ENCODE measurements at places on chromosomes 1 and 21.
A peak's percentile ranks its signal among the peaks of the same experiment; 100 is the strongest.

DNA sequence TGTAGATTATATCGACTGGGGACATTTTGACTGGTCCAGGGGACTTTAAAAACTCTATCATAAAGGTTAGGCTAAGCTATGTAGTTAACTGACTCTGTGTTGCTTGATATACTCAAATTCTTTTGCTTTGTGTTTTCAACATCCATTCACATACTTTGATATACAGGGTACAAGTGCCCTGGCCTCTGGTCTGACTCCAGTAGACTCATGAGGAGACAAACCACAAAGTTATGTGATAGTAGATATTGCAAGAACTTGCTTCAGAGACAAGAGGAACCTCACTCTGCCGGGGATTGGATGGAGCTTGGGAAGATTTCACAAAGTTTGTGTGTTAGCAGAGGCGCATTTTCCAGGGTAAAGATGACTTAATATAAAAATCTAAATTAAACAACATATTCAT, 1.3 kb downstream of the GORAB start:
- DNase-seq: no peak

GRCh38 chr1:221366495-221367110, 375.3 kb downstream of the DUSP10 start:
- no peak for DNase-seq

DNA sequence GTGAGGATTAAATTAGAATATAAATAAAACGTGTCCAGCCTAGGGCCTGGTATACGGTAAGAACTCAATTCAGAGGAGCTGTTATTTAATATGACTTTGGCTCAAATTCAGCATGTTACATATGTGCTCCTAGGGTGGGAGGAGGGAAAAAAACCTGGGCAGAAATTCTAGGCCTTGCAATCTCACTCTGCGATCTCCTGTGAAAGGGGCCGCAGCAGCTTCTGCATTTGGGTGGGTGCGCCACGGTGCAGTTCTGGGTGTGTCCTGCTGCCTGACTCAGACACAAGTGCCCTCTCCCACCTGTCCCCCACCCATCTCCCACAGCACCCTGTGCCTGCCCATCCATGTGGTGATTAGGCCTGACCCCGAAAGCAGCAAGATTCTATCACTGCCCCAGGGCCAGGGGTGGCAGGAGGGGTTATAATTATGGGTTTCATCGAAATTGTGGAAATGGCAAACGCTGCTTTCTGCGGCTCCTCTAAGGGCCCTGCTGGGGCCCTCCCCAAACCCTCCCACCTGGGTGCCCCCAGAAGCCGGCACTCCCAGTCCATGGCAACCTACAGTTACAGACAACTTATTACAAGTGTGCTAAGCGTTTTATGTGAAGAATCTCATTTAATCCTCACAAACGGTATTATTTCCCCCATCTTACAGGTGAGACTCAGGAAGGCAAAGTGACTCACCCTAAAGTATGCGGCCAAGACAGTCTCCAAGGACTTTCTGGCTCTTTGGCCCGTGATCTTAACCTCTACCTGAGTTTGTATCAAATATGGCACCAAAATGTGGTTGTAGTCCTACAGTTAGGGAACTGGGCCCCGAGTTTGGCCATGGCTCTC, 25.5 kb upstream of the GRHL3 start:
- DNase-seq: no peak

- no peak for DNase-seq
Observed at GRCh38 chr1:41468122-41468762, 16.2 kb downstream of the EDN2 start.

- no peak for DNase-seq
Observed at GRCh38 chr21:39721885-39722284, 23.1 kb upstream of the IGSF5 start.

DNA sequence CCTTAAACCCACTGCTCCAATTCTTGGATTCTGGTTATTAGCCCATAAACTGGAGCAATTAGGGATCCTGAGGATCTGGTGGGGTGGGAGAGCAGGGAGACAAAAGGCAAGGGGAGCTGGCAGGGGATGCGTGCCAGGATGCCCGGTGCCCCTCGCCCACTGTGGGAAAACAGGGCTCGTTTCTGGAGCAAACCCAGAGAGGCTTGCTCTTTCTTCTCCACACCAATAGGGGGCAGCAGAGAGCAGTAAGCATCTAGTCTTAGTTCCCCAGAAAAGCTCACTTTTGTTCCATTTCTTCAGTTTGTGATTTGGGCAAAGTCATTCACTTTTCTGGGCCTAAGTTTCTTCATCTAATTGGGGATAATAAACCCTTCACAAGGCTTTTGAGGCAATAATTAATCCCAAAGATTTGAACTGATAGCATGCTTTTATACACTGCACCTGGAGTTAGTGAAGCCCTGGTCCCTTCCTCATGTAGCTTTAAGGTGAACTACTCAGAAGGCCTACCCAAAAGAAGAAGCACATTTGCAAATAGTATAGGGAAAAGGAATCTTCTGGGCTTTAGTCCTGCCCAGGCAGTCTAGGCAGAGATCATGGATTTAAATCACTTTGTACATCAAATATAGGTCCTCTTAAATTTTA, 160.6 kb upstream of the USP24 start:
- DNase-seq: no peak

DNA sequence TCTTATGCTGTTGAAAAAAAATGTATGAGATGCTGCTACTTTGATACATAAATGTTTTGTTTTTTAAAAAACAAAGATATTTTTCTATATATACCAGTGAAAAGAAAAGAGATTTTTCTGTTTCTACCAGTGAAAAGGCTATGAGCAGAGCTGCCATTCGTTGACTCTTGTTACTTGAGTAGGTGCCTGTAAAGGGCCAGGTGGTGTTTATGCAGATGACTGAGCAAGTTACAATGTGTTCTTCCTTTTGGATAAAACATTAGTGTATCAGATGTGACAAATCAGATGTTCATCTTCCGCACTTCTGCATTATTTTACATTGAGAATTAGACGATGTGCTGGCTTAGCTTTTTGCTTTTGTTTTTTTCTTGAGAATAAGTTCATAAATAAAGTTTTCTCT, 45.4 kb downstream of the BARHL2 start:
- DNase-seq: no peak

DNA sequence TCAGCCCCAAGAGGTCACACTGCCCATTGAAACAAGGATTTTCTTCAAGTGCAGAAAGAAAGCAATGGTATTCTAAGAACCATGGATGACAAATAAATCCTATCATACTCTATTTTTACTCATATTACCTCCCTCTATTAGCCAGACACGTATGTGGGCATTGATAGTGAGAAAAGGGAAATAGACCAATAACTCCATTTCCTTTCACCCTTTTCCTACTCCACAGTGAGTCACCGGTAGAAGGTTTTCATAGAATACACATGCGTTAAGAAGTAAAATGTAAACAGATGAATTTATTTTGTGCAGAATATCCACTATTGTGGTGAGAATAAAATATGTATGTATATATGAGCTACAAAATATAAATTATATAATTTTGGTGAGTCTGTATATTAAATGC, 568.9 kb upstream of the ADGRL4 start:
- DNase-seq: no peak

DNA sequence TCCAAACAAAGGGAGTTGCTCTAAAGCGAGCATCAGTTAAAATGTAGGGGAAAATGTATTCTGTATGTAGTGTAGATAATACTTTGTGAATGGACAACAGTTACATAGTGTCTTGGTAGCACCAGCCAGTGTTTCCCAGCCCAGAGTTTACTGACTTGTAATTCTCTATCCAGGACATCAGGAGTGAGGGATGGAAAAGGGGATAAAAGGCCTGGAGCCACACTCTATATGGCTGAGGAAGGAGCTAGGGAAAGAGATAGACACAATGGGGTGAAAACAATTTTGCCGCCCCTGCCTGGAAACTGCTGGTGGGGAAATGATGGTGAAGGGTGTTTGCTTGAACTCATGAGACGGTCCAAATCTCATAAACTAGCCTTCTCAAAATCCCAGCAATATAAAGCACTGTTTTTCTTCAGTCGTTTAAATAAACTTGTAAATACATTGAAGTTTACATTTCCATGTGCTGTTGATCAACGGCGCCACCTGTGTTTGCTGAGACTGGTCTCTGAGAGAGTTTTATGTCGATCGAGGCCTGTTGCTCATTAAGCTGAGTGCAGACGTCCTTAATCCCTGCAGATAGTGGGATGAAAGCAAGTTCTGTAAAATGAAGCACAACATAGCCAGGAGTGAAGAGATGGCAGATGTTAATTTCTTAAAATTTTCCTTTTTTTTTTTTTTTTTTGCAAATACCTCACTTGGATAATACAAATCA, 27.9 kb upstream of the AGO1 start:
- no peak for DNase-seq

DNA sequence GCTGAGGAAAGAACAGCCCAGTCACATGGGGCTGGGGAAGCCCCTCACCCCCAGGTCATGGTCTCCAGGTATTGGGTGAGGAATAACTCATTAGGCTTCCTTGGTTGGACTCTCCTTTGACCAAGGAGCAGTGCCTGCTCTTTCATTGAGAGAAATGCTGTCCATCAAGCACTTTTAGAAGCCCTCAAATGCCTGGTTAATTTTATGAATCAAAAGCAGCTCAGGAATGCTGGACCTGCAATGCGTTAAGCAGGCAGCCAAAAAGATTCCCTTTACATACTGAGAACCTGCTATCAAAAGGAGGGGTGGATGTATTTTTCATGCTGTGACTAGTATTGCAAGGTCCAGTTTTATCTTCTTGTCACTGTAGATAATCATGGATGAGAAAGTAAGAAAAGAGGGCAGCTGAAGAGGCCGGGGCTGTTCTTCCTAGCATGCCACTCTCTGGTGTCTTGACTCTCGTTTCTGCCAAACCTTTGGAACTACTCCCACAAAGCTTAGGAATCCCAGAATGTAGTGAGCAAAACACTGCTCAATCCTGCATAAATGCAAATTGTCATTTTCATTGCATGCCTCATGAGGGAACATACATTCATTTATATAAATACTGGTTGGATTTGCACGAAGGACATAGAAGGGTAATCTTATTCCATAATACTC, 2.1 kb upstream of the CD58 start:
- no peak for DNase-seq

DNA sequence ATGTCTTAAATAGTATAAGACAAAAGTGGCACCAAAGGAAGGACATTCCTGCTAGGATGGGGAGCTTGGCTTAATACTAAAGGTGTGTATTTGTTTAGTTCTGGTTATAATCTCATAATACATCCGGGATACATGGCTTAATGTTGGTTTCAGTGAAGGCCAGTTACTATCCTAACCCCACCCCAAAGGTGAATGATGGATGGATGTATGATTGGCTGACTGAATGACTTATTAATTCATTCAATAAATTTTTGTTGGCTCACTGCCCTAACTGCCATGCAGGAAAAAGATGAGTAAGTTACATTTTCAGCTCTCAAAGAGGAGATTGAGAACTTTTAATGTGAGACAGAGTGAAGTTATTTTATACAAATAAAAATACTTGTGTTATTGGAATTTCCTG, 52.2 kb downstream of the PHACTR4 start:
- DNase-seq: no peak

GRCh38 chr1:81921851-81922462, 121.2 kb downstream of the ADGRL2 start:
- no peak for DNase-seq

- no peak for DNase-seq
Observed at GRCh38 chr1:200445213-200445612, 35.4 kb upstream of the ZNF281 start.

- no peak for DNase-seq
Observed at GRCh38 chr1:2212532-2213491, 15.3 kb upstream of the SKI start.

DNA sequence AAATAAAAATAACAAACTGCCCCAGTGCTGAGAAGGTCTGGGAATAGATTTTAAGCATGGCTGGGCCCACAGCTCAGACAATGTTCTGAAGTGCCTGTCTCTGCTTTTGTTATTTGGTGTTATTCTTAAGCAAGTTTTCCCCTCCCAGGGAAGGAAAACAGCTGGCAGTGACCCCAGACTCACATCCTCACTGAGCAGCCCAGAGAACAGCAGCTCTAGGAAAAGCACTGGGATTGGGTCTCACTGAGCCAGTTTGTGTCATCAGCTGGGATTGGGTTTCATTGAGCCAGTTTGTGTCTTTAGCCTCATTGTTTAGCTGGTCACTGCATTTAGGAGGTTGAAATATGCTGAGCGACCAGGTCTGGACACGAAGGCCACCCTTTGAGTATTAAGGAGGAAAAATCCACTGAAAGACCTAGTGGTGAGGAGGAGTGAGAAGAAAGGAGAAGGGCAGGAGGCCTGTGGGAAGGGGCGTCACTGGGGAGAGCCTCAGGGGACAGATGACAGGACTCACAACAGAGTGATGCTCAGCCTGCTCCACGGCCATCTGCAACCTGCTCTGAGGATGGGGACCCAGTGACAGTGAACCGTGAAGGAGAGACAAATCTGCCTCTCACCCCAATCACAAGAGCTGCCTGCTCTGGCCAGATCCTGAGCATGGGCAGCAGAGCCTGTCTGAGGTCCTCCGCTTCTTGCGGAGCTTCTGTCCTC, 103.8 kb downstream of the TOMM20 start:
- no peak for DNase-seq

DNA sequence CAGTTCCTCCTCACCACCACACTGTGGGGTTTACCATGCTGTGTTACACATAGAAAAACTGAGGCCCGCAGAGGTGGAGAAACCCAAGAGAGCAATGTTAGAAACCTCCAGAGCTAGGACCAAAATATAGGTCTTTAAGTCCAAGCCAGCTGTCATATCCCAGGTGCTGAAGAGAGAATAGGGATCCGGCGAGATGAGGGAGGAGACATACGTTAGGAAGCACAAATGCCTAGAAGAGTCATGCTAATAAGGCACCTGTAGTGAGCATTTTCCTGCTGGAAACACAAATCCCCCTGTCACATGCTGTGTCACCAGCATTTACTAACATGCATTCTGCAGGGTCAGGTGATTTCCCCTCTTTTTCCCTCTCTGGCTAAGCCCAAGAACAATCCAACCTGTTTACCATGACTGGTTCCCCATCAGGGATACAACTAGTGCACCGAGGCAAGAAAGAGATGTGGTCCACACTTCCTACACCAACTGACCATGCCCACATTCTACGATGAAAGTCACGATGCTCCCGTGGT, 168.6 kb upstream of the CAMK1G start:
- no peak for DNase-seq

GRCh38 chr1:54854381-54855020, 32.5 kb downstream of the DHCR24 start:
- DNase-seq: no peak

GRCh38 chr1:162056043-162056442, 13.4 kb upstream of the NOS1AP start:
- peak; percentile 26 for DNase-seq

GRCh38 chr1:70079546-70079945, 125.8 kb downstream of the LRRC40 start:
- DNase-seq: no peak

DNA sequence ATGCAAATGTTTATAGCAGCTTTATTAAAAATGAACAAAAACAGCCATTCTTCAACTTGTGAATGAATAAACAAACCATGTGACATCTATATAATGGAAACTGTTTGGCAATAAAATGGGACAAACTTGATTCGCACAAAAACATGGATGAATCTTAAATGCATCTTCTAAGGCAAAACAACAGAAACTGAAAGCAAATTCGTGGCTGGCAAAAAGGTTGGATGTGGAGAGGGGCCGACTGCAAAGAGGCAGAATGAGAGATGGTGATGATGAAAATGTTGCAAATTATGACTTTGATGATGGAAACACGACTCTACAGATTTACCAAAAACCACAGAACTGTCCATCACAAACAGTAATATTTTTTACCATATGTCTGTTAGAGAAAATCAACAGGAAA, 327.0 kb upstream of the NR5A2 start:
- DNase-seq: no peak

Measured in natural killer cell (primary cell).